ENCODE measurements at places on chromosomes 16 and 17. TPM values are rescaled to one million over a fixed set of nuclear protein-coding genes. Genes with fewer than 3 reads are reported as not detected.
A peak's percentile ranks its signal among the peaks of the same experiment; 100 is the strongest.

The CRHR1 gene
- not detected for total RNA-seq

The KRTAP4-4 gene
- not detected for total RNA-seq

The GRAP gene
- 9.6 TPM for total RNA-seq

The TMEM88 gene
- 14.9 TPM for total RNA-seq

The TSNAXIP1 gene
- 3.6 TPM for total RNA-seq

The PIMREG gene
- 7.8 TPM for total RNA-seq

The NTN3 gene
- 0.22 TPM for total RNA-seq

The AXIN2 gene
- 34.5 TPM for total RNA-seq

The MEFV gene
- total RNA-seq, result 4.1 TPM

The CTRB1 gene
- total RNA-seq, result 1.7 TPM

DNA sequence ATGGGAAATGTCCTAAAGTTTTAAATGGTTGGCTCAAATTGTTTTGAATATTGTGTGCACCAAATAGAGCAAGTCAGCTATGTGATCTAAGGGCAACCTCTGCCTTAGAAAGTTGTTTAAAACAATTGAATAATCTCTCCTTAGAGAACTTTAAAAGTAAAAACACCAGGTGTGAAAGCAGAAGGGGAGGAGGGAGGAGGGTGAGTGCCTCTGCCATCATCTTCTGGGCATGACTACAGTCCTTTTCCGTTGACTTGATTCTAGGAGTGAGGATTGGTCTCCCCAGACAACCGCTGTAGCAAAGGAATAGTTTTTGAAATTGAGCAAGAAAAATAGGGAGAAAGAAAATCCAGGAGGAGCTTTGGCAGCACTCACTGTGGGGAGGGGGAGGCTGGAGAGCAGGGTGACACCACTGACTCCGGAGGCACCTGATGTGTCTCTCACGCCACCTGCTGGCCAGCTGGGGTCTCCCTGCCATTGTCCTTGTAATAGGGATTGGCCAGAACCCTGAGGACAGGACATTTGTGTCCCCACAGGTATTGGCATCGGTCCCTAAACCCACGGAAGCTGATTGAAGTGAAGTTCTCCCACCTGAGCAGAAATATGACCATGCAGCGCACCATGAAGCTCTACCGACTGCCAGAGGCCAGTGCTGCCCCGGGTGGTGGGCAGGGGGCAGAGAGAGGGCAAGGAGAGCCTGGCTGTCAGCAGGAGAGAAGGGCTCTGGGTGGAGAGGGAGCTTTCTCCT lies 33.3 kb downstream of the PLCD3 start:
- H3K27me3 ChIP-seq, result no peaks in the 10 kb centered on the region
- H3K4me1 ChIP-seq, result peaks cover 46% of the 10 kb centered on the region
- H3K4me3 ChIP-seq, result no peak overlapping the region
- no peaks in the 10 kb centered on the region for H3K36me3 ChIP-seq

- H3K4me3 ChIP-seq, result no peak overlapping the region
- peaks cover 6% of the 10 kb centered on the region for H3K36me3 ChIP-seq
- H3K27me3 ChIP-seq, result no peaks in the 10 kb centered on the region
- H3K4me1 ChIP-seq, result no peaks in the 10 kb centered on the region
- DNase-seq, result no peak
- H3K27ac ChIP-seq, result no peak overlapping the region
Measured at GRCh38 chr16:64982581-64982980, 139.3 kb downstream of the CDH11 start.

GRCh38 chr17:78580277-78580804 lies 3.1 kb upstream of the DNAH17 start:
- H3K36me3 ChIP-seq, result no peaks in the 10 kb centered on the region
- no peaks in the 10 kb centered on the region for H3K27me3 ChIP-seq
- no peaks in the 10 kb centered on the region for H3K4me1 ChIP-seq
- no peak overlapping the region for H3K4me3 ChIP-seq
- no peak overlapping the region for H3K27ac ChIP-seq

GRCh38 chr16:78485188-78485916 lies 385.9 kb downstream of the WWOX start:
- no peak overlapping the region for H3K4me3 ChIP-seq
- H3K27ac ChIP-seq, result no peak overlapping the region
- no peaks in the 10 kb centered on the region for H3K4me1 ChIP-seq
- no peaks in the 10 kb centered on the region for H3K27me3 ChIP-seq
- H3K36me3 ChIP-seq, result no peaks in the 10 kb centered on the region

GRCh38 chr17:70137451-70138230 lies 31.7 kb upstream of the KCNJ2 start:
- H3K27ac ChIP-seq, result peak overlapping the region; percentile 54
- DNase-seq, result peak; percentile 53
- no peak overlapping the region for H3K4me3 ChIP-seq
- no peaks in the 10 kb centered on the region for H3K36me3 ChIP-seq
- H3K4me1 ChIP-seq, result peaks cover 17% of the 10 kb centered on the region

- H3K36me3 ChIP-seq, result no peaks in the 10 kb centered on the region
- no peaks in the 10 kb centered on the region for H3K4me1 ChIP-seq
- H3K27me3 ChIP-seq, result no peaks in the 10 kb centered on the region
Measured at GRCh38 chr16:65621640-65622039, 499.8 kb upstream of the CDH11 start.

DNA sequence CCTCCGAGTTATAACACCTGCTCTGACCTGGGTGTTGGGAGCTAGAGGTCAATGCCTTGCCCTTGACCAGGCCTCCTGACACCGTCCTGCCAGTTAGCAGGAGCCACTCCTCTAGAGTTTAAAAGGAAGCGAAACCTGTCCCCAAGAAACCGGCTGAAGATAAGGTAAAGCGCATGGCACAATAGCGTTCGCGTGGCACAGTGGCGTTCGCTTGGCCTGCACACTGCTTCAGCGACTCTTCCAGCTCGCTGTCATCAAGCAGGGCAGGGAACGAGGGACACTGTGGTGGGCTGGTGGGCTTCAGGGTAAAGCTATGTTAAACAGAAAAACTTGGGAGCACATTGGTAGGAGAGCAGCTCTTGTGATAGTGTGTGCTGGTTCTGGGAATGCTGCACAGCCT lies 28.2 kb upstream of the ETV4 start:
- H3K36me3 ChIP-seq, result no peaks in the 10 kb centered on the region
- no peaks in the 10 kb centered on the region for H3K27me3 ChIP-seq
- no peak overlapping the region for H3K27ac ChIP-seq
- no peaks in the 10 kb centered on the region for H3K4me1 ChIP-seq
- no peak for DNase-seq

GRCh38 chr17:13415871-13416416 lies 185.8 kb downstream of the HS3ST3A1 start:
- H3K4me3 ChIP-seq, result no peak overlapping the region
- DNase-seq, result peak; percentile 87
- no peaks in the 10 kb centered on the region for H3K27me3 ChIP-seq
- H3K27ac ChIP-seq, result no peak overlapping the region

DNA sequence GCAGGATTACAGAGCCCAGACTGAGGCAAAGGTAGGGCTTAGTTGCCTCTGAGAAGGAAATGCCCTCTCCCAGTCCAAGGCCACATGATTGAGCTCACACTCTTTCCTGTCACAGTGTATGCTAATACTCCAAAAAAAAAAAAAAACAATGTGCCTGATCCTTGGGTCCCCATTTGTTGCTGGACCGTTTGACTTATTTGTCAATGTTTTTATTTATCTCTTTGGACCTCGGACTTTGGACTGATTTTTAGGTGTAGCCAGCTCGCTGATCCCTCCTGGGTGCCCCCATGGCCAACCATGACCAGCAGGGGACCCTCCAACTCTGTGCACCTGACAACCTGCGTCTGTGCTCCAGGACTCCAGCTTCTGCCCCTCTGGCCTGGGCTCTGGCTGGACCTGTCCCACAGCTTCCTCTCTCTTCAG lies 622 bp upstream of the CCL16 start:
- H3K27ac ChIP-seq, result no peak overlapping the region
- H3K4me1 ChIP-seq, result no peaks in the 10 kb centered on the region
- H3K36me3 ChIP-seq, result no peaks in the 10 kb centered on the region
- DNase-seq, result no peak
- H3K27me3 ChIP-seq, result no peaks in the 10 kb centered on the region
- H3K4me3 ChIP-seq, result no peak overlapping the region

GRCh38 chr17:57956291-57957119 lies 1.3 kb upstream of the CUEDC1 start:
- no peaks in the 10 kb centered on the region for H3K27me3 ChIP-seq
- no peak overlapping the region for H3K27ac ChIP-seq
- DNase-seq, result peak; percentile 13
- no peaks in the 10 kb centered on the region for H3K36me3 ChIP-seq

DNA sequence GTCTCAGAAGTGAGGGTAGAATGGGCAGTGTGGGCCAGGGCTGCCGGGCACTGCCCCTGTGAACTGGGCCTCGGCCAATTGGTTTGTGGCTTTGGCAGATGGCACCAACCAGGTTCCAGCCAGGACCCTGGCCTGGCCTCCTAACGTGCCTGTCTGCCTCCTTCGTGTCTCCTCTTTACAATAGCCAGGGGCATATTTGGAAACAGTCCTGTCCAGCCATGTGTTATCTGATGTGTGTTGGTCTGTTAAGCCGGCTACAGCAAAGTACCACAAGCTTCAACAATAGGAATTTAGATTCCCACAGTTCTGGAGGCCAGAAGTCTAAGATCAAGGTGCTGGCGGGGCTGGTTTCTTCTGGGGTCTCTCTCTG lies 14.6 kb downstream of the CRISPLD2 start:
- no peak for DNase-seq
- H3K4me3 ChIP-seq, result no peak overlapping the region
- no peaks in the 10 kb centered on the region for H3K27me3 ChIP-seq
- H3K4me1 ChIP-seq, result peaks cover 3% of the 10 kb centered on the region
- no peaks in the 10 kb centered on the region for H3K36me3 ChIP-seq
- H3K27ac ChIP-seq, result peak overlapping the region; percentile 90

GRCh38 chr17:38620551-38621277 lies 15.0 kb upstream of the SRCIN1 start:
- H3K27ac ChIP-seq, result no peak overlapping the region
- no peaks in the 10 kb centered on the region for H3K36me3 ChIP-seq
- DNase-seq, result no peak
- no peaks in the 10 kb centered on the region for H3K4me1 ChIP-seq
- no peak overlapping the region for H3K4me3 ChIP-seq

DNA sequence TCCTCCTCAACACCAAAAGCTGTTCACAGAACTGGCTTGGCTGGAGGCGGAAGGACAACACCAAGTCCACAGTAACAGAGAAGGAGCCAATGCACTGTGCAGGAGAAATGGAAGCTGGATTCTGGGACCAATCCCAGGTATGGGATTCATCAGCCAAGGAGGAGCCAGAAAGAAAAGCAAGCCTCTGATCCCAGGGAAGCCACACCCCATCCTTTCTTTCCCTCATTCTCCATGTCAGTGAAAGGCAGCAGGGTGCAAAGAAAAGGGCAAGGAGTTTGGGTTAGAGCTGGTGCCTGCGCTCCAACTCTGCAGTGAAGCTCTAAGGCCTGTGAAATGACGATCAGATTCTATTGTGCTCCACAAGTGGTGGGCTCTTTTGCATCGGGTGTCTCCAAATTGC lies 11.0 kb downstream of the DCAKD start:
- H3K4me1 ChIP-seq, result peaks cover 20% of the 10 kb centered on the region
- peak overlapping the region; percentile 11 for H3K27ac ChIP-seq
- H3K36me3 ChIP-seq, result no peaks in the 10 kb centered on the region
- no peak overlapping the region for H3K4me3 ChIP-seq
- no peak for DNase-seq
- H3K27me3 ChIP-seq, result no peaks in the 10 kb centered on the region

DNA sequence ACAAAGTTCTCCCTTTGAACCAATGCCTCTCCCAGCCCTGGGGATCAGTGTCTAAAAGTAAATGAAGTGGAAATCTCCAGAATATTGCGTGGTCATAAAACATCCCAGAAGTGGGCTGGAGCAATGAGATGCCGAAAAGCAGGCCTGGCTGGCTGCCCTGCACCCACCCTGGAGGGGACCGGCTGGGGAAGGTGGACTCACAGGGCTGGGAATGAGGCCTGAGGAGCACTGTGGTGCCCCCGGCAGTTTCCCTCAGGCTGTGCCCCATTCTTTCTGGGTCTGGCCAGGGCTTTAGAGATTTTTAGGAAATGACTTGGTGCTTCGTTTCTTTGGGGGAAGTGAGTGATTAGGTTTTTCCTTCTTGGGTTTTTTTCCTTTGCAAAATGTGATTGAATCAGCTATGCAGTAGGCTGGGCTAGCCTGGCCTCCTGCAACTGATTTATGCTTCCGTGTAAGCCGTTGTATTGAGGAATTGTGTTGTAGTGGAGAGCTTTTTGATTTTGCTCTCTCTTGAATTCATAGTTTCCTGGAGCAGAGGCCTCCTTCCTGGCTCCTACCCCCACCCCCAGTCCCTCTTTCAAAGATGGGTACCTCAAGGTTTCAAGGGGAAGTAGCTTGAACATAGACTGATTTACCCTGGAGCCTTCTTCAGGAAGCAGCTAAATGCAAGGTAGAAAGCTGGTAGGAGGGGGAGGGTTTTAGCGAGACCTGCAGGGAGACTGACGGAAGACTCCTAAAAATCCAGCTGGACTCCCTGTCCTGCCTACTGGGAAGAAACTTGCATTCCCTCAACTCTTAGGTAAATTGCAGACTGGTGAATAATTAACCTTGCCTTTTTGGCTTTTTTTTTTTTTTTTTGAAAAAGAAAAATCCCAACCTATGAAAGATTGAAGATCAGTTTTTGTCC lies 170.2 kb downstream of the RAB11FIP4 start:
- DNase-seq, result no peak
- peak overlapping the region; percentile 80 for H3K4me3 ChIP-seq
- peak overlapping the region; percentile 97 for H3K27ac ChIP-seq
- no peaks in the 10 kb centered on the region for H3K27me3 ChIP-seq

GRCh38 chr17:48816438-48816773 lies 623 bp downstream of the TTLL6 start:
- H3K4me1 ChIP-seq, result peaks cover 14% of the 10 kb centered on the region
- no peak for DNase-seq
- no peaks in the 10 kb centered on the region for H3K27me3 ChIP-seq
- no peak overlapping the region for H3K27ac ChIP-seq
- H3K36me3 ChIP-seq, result no peaks in the 10 kb centered on the region
